Stimulated activated naive CD8-positive, alpha-beta T cell treated with anti-CD3 and anti-CD28 coated beads, Interleukin-15, amount 100 ng/mL, for 72 hours (primary cell): ENCODE measurements at places on chromosomes 13 and 19.

- no peak for DNase-seq
Measured at GRCh38 chr13:71210861-71211260, 656.1 kb downstream of the DACH1 start.

DNA sequence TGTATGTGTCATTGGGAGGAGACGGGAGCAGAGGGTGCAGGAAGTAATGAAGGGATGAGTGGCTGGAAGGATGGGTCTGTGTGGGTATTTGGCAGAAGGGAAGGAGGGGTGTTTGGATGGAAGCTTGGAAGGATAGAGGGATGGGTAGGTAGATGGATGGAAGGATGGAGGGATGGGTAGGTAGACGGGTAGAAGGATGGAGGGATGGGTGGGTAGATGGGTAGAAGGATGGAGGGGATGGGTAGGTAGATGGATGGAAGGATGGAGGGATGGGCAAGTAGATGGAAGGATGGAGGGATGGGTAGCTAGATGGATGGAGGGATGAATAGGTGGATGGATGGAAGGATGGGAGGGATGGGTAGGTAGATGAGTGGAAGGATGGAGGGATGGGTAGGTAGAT is 41.7 kb upstream of the EHD2 start:
- no peak for DNase-seq

DNA sequence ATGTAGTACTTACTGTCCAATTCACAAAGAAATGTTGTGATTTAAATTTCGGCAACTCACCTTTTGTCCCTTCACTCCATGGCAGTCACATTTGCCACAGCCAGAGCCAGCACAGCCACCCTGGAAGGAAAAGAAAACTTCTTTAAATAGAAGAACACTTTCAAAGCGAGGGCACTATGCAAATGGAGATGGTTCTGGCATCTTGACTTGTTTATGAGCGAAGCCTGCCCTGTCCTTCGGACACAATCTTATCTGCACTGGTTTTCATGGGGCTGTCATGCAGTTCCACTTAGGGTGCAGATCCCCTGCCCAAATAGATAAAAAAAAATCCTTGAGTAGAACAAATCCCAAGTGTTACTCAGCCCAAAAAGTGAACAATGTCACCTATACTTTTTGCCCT is 64.3 kb downstream of the COL4A1 start:
- no peak for DNase-seq

DNA sequence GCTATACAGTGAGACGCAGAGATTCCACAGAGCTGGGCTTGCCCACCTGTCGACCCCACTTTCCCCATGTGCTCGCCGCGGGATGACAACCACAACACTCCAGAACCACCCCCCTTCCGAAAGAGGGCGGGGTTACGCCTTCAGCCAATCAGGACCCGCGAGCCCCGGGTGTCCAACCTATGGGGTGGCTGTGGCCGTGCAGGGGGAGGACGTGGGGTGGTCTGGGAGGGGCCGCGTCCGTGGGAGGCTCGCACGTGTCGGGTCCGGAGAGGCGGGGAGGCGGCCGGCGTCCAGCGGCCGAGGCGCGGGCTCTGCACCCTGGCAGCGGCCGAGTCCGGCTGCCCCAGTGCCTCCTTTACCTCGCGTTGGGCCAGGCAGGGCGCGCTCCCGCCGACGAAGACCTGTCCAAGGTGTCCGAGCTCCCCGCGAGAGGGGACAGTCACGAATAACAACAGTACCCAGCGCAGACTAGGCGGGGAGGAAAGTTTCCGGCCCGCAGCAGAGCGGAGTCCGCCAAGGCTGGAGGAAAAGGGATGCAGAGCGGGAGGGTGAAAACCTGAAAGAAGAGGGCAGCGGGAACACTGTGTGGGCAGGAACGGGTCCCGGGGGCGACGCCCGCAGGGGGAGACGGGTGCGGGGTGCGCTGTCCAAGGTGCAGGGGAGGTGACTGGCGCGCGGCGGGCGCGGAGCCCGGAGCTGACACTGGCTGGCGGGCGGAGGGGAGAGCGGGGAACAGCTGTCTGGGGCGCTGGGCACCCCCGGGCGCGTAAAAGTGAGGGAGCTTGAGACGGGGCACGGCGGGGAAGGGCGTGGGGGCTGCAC is 911 bp downstream of the ENOX1 start:
- peak; percentile 12 for DNase-seq

GRCh38 chr13:95367309-95367843 is 66.1 kb upstream of the ABCC4 start:
- DNase-seq, result no peak

- DNase-seq, result no peak
Measured at GRCh38 chr13:32627793-32628192, 41.5 kb downstream of the PDS5B start.

GRCh38 chr19:610801-611480 is 21.3 kb downstream of the HCN2 start:
- peak; percentile 58 for DNase-seq

DNA sequence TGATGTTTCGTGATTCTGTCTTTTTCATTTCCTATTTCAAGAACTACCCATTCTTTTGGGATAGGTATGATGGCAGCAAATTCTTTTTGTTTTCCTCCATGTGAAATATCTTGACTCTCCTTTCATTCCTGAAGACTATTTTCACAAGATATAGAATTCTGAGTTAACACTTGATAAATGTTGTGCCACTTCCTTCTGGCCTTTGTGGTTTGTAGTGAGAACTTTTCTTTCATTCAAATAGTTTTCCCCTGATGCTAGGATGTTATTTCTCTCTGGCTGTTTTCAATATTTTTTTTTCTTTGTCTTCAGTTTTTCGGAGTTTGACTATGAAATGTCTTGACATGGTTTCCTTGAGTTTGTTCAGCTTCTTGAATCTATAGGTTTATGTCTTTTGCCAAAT is 8.3 kb upstream of the TUBGCP3 start:
- no peak for DNase-seq

DNA sequence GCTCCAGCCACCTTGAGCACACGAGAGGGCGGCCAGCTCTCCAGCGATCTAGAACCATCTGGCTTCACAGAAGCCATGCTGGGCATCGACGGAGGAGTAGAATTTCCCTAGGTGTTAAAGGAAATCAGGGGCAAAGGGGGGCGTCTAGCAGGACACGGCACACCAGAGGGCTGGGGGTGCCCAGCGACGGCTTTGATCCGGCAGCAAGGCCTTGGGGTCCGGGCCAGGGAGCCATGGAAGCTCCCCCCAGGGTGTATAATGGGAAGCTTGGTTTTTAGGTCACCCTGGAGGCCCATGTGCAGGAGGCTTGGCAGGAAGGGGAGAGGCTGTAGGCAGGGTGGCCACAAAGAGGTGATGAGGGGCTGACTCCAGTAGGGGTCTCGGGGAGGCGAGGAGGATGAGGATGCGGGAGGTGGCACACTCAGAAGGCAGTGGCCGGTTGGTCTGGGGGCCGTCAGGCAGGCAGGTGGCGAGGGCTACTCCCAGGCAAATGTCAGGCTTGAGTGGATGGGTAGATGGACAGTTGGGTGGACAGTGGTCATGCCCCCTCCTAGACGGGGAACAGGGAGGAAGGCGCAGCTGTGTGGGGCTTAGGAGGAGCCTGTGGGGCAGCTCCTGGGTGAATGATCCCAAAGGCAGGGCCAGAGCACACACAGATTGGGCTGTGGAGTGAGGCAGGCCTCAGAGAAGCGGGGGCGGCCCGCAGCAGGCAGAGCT is 5.6 kb downstream of the KMT5C start:
- DNase-seq, result no peak

GRCh38 chr19:32421589-32422361 is 16.2 kb downstream of the DPY19L3 start:
- no peak for DNase-seq

DNA sequence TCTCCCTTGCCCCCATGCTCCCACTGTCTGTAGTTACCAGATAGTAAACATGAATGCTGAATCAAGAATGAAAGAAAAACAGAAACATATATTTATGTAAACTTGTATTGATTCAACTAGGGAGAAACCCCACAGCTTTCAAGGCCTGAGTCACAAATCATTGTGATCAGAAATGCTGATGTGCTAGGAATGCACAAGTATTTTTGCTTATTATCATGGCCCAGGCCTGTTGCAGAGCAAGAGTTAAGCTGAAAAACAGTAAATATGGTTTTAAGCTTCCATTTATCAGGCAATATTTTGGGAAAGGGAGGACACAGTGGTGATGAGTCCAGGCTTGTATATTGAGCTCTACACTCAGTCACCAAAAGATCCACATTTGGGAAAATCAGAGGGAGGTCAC is 669.6 kb downstream of the DIAPH3 start:
- no peak for DNase-seq

GRCh38 chr19:43562698-43563241 is 12.6 kb downstream of the XRCC1 start:
- peak; percentile 72 for DNase-seq

- DNase-seq, result no peak
Measured at GRCh38 chr19:5951338-5951861, 26.5 kb downstream of the RANBP3 start.

- no peak for DNase-seq
Measured at GRCh38 chr13:111204438-111205177, 89.5 kb downstream of the ARHGEF7 start.

DNA sequence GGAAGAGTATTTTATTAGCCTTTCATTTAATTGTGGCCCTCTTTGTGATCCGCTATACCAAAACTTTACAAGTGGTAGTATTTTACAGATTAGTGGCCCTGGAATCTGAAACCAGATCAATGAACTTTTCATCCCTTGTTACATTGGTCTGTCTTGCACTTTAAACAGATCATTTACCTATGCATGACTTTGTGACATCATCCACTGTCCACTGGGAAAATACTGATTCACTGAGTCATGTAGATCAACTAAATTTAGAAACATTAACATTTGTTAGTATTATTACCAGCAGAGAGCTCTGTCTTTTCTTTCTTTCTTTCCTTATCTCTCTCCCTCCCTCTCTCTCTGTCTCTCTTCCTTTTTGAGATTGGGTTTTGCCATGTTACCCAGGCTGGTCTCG is 17.5 kb downstream of the PCDH8 start:
- no peak for DNase-seq

DNA sequence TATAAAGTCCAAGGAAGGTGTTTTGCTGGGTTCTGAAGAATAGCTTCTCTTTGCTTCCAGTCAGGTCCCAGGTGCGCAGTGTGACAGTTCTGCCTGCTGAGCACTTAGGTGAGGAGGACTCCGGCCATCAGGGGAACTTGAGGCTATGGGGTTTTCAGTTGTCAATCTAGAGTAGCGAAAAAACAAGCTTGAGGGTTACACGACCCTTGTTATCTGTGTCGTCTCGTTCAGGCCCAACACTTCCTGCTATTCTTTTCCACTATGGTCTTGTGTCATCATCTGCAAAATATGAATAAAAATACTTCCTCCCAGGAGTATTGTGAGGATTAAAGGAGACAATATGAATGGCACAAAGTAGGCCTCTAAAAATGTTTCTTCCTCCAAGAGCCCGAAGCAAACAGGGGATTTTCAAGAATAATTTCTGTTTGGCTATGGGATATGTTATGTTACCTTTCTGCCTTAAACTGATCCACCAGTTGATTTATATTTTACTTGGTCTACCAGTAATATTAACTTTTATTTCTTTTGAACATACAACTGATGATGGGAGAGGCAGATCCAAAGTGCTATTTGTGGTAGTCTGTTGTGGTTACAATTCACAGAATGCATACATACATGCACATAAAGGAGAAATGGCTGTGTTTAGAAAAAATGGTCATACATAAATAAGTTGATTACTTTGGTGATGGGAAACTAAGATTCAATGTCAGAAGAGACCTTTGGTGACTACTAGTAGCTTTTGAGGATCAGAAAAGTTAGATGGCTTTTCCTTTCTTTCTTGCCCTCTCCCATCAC is 40.5 kb upstream of the RCBTB2 start:
- no peak for DNase-seq

DNA sequence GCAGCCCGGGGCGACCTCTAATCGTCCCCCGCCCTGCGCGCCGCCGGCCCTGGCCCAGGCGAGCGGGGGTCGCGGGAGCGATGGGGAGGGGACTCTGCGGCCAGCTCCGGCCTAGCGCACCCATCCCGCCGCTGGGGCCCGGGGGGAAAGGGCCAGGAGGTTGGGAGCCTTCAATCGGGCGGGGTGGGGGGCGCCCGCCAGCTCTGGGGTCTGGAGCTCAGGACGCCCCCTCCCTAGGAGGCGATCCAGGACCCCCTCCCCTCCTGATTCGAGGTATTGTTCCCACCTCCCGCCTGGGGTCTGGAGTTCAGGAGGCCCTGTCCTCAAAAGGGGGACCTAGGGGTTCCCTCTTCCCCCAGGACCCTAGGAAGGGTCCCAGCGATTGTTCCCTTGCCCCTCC is 430 bp downstream of the ZNF358 start:
- DNase-seq, result no peak
